Cardiac muscle cell (in vitro differentiated cells and primary cell): ENCODE measurements at places on chromosomes 7 and 10.
A peak's percentile ranks its signal among the peaks of the same experiment; 100 is the strongest.

DNA sequence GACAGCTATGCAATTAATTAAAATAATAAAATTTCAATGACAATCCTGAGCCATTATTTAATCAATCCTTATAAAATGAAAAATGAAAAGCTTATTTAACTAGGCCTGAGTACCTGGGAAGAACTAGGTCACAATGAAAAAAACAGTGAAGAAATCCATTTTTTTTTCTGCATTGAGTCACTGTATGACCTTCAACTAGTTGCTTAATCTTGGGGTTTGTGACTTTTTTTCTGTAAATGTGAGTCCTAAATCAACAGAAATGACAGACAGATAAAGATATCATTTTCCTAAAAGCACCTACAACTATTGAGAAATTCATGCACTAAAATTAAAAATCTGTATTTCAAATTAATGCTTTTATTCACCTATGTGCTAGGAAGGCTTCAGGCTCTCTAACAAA lies 96.8 kb downstream of the TMEM26 start:
- H3K27me3 ChIP-seq, result no peaks in the 10 kb centered on the region
- no peak overlapping the region for H3K27ac ChIP-seq
- H3K36me3 ChIP-seq, result no peaks in the 10 kb centered on the region
- H3K4me1 ChIP-seq, result peaks cover 5% of the 10 kb centered on the region
- no peak overlapping the region for H3K4me3 ChIP-seq

DNA sequence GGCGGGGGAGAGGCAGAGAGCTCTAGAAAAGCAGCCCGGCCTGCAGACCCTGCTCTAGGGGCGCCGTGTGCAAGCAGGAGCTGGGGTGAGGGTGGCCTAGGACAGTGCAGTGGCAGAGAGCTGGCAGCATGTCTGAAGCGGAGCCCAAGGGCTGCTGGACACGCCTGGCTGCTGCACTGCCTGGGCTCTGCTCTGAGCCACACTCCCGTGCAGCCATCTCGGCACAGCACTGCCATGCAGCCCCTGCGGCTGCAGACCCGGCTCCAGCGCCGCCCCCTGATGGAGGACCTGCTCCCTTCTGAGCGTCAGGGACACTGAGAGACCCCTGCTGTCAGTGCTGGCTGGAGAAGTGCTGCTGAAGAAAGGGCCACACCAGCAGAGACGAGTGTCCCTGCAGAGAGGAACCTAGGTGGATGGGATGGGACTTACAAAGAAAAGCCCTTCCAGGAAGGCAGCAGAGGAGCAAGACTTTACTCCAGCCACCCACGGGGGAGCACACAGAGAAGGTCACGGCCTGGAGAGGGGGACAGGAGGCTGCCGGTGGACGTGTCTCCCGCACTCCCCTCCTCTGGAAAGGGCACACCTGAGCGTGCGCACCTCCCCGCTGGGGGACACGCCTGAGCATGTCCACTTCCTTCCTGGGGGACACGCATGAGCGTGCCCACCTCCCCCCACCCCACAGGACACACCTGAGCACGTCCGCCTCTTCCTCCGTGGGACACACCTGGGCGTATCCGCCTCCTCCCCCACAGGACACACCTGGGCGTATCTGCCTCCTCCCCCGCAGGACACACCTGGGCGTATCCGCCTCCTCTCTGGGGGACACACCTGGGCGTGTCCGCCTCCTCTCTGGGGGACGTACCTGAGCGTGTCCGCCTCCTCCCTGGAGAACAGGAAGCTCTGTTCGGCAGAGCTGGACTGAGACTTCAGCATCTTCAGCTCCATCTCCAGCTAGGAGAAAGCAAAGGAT lies 252.9 kb downstream of the MAD1L1 start:
- no peak overlapping the region for H3K4me3 ChIP-seq
- no peaks in the 10 kb centered on the region for H3K27me3 ChIP-seq
- no peaks in the 10 kb centered on the region for H3K4me1 ChIP-seq

GRCh38 chr7:29853789-29854188 lies 47.5 kb downstream of the WIPF3 start:
- peaks cover 92% of the 10 kb centered on the region for H3K27me3 ChIP-seq
- no peak overlapping the region for H3K27ac ChIP-seq
- peaks cover 20% of the 10 kb centered on the region for H3K4me1 ChIP-seq
- DNase-seq, result no peak

DNA sequence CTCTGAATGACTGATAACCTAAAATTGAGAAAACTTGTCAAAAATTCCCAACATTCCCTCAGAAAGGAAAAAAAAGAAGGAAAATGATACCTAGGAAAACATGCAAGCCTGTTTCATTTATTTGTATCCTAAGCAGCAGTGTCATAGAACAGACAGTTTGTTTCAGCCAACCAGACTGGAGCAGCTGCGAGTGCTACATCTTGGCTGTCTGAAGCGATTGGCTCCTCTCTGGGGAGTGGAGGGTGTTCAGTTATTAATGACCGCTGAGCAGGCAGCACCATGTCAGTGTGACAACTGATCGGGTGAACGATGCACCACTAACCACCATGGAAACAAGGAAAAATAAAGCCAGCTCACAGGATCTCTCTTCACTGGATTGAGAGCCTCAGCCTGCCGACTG lies at the start of gene LRRN3:
Gene LRRN3, plus strand, starts transcription at position 282 of the 400 bp plus-strand sequence. CDS start 31,646 bp downstream, outside the sequence.
- no peaks in the 10 kb centered on the region for H3K36me3 ChIP-seq
- H3K27ac ChIP-seq, result peak within 1 kb of the TSS; percentile 22
- H3K4me1 ChIP-seq, result peaks cover 13% of the 10 kb centered on the region
- H3K4me3 ChIP-seq, result peak within 1 kb of the TSS; percentile 54
- no peaks in the 10 kb centered on the region for H3K27me3 ChIP-seq

GRCh38 chr7:50466815-50467585 lies 16.9 kb upstream of the FIGNL1 start:
- no peak overlapping the region for H3K27ac ChIP-seq
- peaks cover 17% of the 10 kb centered on the region for H3K27me3 ChIP-seq
- H3K4me3 ChIP-seq, result no peak overlapping the region
- no peak for DNase-seq
- no peaks in the 10 kb centered on the region for H3K36me3 ChIP-seq

DNA sequence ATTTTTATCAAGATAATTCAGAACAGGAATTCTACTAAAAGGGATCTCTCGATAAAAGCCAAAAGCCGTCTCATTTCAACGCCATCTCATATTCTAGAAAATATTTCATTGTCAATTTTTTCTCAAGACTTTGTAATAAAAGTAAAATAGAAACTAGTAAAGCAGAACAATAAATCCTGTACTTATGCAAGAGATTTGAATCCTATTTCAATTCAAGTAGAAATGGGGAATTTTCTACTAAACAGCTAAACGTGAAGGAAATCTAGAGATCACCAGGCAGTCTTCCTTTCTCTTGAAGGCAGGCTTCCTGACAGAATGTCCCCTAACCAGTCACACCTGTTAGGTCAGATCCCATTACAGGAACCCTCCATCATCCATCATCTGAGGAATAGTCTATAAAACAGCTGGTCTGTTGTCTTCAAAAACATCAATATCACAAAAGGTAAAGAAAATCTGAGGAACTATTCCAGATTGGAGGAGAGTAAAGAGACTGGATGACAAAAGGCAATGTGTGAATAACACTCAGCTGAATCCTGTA lies 23.7 kb downstream of the USP6NL start:
- H3K36me3 ChIP-seq, result no peaks in the 10 kb centered on the region
- no peaks in the 10 kb centered on the region for H3K27me3 ChIP-seq
- no peak overlapping the region for H3K4me3 ChIP-seq
- peaks cover 17% of the 10 kb centered on the region for H3K4me1 ChIP-seq

- no peaks in the 10 kb centered on the region for H3K36me3 ChIP-seq
- H3K27me3 ChIP-seq, result no peaks in the 10 kb centered on the region
- H3K27ac ChIP-seq, result no peak overlapping the region
- H3K4me3 ChIP-seq, result no peak overlapping the region
Measured at GRCh38 chr7:39069896-39070881, 92.5 kb downstream of the POU6F2 start.

DNA sequence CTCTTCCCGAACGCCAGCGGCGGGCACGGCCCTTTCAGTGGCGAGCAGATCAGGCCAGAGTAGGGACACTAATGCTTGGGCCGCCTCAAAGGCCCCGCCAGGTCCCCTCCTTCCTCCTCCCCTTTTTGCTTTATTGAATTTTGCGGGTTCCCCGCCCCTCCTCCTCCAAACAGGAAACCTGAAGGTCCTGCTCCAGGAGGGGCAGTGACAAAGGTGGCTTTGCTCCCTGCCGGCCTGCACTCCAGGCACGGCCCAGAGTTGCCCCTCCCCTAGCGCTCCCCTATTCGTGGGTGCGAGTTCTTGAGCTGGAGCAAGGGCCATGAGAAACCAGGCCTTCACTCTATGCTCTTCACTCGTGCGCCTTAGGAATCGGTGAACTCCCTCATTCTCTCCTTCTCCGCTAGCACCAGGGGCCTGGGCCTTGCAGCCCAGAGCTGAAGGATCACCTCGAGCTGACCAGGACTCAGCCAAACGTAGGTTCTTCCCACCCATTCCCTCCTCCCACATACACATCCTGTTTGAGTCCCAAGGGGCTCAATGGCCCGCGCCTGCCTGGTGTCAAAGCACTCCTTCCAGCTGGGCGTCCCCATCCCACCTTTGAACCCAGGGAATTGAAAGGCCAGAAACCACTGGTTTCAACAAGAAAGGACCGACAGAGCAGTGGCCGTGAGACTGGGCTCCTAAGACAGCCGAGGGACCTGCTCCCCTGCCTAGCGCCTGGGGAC lies 619 bp upstream of the HOXA6 start:
- no peak overlapping the region for H3K4me3 ChIP-seq
- H3K27ac ChIP-seq, result no peak overlapping the region
- peaks cover 100% of the 10 kb centered on the region for H3K27me3 ChIP-seq

GRCh38 chr7:74284781-74285259 lies 4.4 kb upstream of the CLIP2 start:
- H3K4me3 ChIP-seq, result no peak overlapping the region
- no peaks in the 10 kb centered on the region for H3K36me3 ChIP-seq

- no peak overlapping the region for H3K27ac ChIP-seq
- H3K36me3 ChIP-seq, result no peaks in the 10 kb centered on the region
- H3K27me3 ChIP-seq, result no peaks in the 10 kb centered on the region
- DNase-seq, result no peak
- H3K4me3 ChIP-seq, result no peak overlapping the region
- peaks cover 10% of the 10 kb centered on the region for H3K4me1 ChIP-seq
Measured at GRCh38 chr7:92655346-92655884, 65.2 kb upstream of the FAM133B start.

DNA sequence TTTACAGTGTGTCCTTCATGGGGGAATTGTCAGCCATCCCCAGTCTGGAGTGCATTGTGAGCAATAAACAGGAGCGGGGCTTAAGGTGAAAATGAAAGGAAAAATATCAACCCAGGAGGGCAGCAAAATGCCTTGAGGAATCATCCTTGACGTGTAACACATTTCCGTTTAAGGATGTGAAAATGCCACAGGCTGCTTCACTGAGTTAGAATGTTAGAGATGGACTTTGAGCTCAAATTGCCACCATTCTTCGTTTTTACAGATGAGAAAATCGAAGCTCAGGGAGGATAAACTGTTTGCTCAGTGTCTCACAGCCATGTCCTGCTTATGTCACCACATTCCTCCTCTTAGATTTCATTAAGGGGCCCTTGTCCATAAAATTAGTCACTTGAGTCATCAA lies 23.1 kb downstream of the SORCS3 start:
- H3K27ac ChIP-seq, result no peak overlapping the region
- H3K4me1 ChIP-seq, result peaks cover 52% of the 10 kb centered on the region
- DNase-seq, result no peak
- H3K36me3 ChIP-seq, result no peaks in the 10 kb centered on the region

DNA sequence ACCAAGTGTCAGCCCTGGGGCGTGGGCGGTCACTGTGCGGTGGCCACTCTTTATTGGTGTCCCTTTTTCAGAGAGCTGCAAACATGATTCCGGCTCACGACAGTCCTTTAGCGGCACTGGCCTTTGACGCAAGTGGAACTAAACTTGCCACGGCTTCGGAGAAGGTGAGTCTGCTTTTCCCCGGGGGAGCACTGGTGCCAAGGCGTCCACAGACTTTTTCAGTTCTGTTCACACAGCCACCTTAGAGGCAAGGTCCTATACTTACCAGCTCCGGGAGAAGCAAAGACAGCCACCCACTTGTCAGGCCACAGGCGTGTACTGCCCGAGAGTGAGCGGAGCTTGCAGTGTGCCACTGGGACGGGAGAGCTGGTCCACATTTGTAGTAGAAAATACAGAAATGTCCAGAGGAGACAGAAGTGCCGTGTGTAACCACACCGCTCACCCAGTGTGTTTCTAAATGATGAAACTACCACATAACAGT lies 27.9 kb downstream of the WIPI2 start:
- no peak overlapping the region for H3K4me3 ChIP-seq
- H3K36me3 ChIP-seq, result peaks cover 36% of the 10 kb centered on the region
- DNase-seq, result no peak
- no peak overlapping the region for H3K27ac ChIP-seq
- no peaks in the 10 kb centered on the region for H3K4me1 ChIP-seq

DNA sequence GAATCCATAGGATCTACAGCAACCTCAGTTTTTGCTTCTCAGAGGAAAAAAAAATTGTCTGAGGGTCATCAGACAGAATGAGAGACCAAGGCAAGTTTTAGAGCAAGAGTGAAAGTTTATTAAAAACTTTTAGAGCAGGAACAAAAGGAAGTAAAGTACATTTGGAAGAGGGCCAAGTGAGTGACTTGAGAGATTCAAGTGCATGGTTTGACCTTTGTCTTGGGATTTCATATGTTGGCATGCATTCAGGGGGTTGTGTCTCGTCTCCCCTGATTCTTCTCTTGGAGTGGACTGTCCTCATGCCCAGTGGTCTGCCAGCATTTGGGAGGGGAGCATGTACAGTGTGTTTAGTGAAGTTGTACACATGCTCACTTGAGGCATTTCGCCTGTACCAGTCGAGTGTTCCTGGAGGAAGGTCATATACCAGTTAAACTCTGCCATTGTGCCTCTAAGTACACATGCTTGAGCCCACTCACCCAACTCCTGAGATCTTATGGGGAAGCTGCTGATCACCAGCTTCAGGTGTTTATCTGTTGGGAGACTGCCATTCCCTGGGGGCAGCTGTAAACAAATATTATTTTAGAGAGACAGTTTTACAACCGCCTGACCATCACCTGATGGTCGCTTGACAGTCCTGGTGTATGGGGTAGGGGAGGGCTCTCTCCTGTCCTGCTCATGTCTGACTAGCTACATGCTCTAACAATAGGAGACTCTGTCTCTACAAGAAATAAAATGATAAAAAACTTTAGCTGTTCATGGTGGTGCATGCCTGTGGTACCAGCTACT lies 109.4 kb downstream of the EEPD1 start:
- no peaks in the 10 kb centered on the region for H3K36me3 ChIP-seq
- no peak overlapping the region for H3K4me3 ChIP-seq
- no peaks in the 10 kb centered on the region for H3K27me3 ChIP-seq
- no peak overlapping the region for H3K27ac ChIP-seq

- no peak overlapping the region for H3K4me3 ChIP-seq
- H3K4me1 ChIP-seq, result no peaks in the 10 kb centered on the region
- peaks cover 19% of the 10 kb centered on the region for H3K36me3 ChIP-seq
- H3K27me3 ChIP-seq, result no peaks in the 10 kb centered on the region
- H3K27ac ChIP-seq, result no peak overlapping the region
- no peak for DNase-seq
Measured at GRCh38 chr7:124893140-124893827, 36.3 kb downstream of the POT1 start.

GRCh38 chr10:47326306-47326926 lies 4.2 kb downstream of the GDF2 start:
- H3K27me3 ChIP-seq, result no peaks in the 10 kb centered on the region
- DNase-seq, result no peak
- peaks cover 40% of the 10 kb centered on the region for H3K4me1 ChIP-seq
- H3K4me3 ChIP-seq, result no peak overlapping the region
- no peaks in the 10 kb centered on the region for H3K36me3 ChIP-seq
